Activated CD8-positive, alpha-beta T cell treated with anti-CD3 and anti-CD28 coated beads for 36 hours (primary cell): ENCODE measurements at places on chromosomes 1 and 21.

- no peak for DNase-seq
These were observed 974 bp downstream of the ACTN2 start for GRCh38 chr1:236687273-236687672.

GRCh38 chr1:52186449-52186848, 44.6 kb downstream of the ZFYVE9 start:
- DNase-seq, result no peak

DNA sequence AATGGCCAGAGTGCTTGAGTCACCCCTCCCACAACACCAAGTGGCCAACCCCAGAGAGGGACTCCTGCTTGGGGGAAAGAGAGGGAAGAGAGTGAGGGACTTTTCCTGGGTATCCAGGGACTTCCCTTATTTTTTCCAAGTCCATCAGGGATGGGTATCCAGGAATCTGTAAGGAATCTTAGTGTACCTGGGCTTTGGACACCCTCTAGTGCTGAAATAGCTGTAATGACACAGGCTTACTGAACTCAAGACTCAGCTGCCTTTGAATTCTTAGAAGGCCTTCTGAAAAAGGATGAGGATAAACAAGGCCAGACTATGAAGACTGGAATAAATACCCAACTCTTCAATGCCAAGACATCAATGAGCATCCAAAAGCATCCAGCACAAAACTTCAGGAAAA, 12.0 kb downstream of the TSHB start:
- no peak for DNase-seq

- no peak for DNase-seq
These were observed 31.2 kb upstream of the WNT2B start for GRCh38 chr1:112477550-112477949.

- DNase-seq, result no peak
These were observed 2.9 kb downstream of the CYYR1 start for GRCh38 chr21:26570203-26570602.

GRCh38 chr1:110860174-110860573, 12.8 kb upstream of the CD53 start:
- no peak for DNase-seq

DNA sequence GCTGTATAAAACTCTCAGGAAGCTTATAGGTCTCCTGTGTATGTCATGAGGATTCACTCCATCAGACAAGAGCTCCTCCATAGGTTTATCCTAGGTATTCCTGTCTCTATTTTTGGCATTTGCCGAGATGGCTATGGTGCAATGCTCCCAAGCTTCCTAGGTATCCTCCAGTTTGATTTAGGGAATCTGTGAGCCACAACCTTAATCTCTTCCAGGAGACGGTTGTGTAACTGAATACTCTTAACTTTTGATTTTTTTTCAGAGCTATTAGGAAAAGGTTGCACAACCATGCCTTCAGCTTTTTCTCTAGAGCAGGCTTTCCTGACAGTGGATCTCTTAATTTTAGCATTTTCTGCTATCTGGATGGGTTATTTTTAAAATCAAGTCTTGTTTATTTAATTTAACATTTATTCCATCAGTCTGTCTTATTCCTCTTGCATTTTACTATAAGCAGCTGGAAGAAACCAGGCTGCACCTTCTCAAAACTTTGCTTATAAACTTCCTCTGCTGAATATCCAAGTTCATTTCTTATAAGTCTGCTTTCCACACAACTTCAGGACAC, 69.4 kb upstream of the BACE2 start:
- no peak for DNase-seq

GRCh38 chr1:40423264-40423642, 27.0 kb upstream of the ZFP69B start:
- DNase-seq, result no peak

GRCh38 chr1:235160383-235160956, 580 bp downstream of the RBM34 start:
- no peak for DNase-seq

DNA sequence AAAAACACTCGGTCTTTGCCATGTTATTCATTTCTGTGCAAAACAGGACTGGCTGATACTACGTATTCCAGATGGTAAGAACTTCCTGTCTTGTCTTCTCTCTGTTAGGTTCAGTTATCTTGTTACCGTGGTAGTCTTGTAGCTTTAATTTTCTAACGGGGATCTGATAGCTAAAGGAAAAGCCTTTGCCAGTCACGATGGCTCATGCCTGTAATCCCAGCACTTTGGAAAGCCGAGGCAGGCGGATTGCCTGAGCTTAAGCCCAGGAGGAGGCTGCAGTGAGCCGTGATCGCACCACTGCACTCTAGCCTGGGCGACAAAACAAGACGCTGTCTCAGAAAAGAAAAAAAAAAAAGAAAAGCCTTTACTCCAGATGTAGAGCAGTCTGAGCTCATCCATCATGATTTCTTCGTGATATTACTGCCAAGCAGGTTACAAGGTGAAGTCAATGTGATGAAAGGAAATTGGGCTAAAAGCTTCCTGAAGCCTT, 11.1 kb upstream of the MSTO1 start:
- DNase-seq, result peak; percentile 15

DNA sequence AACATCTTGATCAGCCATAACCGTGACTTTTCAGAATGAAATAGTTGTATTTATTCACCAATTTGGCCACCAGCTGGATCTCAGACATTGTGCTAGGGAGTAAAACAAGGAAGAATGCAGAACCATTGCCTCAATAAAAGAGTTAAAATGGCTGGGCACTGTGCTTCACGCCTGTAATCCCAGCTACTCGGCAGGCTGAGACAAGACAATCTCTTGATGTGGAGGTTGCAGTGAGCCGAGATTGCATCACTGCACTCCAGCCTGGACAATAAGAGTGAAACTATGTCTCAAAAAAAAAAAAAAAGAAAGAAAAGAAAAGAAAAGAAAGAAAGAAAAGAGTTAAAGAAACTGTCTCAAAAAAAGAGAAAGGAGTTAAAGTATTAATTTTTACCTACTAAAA, 199.5 kb downstream of the TPR start:
- DNase-seq, result no peak
